Kidney capillary endothelial cell (primary cell): ENCODE measurements at places on chromosomes 5 and 9.

- DNase-seq, result no peak
Observed at GRCh38 chr9:99387431-99387830, 165.3 kb downstream of the SEC61B start.

GRCh38 chr5:84430863-84431663, 46.4 kb upstream of the EDIL3 start:
- no peak for DNase-seq

GRCh38 chr9:135303280-135303647, 176.3 kb upstream of the PPP1R26 start:
- DNase-seq, result no peak

DNA sequence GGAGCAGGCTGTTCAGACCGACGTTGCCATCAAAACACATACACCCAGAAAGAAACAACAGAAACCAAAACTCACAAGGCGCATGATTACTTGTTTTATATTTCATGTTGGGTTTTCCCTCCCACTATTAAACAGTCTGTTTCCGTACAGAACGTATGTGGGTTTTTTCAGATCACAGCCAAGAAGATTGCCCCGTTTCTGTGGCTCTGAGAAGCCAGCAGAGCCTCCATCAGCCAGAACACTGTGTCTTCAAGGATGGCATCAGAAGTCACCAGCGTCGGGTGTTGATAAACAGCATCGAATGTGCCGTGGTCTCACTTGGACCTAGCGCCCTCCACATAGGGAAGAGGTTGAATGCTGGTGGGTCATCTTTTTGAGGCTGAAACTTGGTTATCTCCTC, 42.8 kb downstream of the FAM78A start:
- DNase-seq, result no peak

- DNase-seq, result peak; percentile 38
Observed at GRCh38 chr9:347667-348292, 133.1 kb downstream of the DOCK8 start.

- no peak for DNase-seq
Observed at GRCh38 chr5:132456987-132457361, 33.6 kb downstream of the IRF1 start.

DNA sequence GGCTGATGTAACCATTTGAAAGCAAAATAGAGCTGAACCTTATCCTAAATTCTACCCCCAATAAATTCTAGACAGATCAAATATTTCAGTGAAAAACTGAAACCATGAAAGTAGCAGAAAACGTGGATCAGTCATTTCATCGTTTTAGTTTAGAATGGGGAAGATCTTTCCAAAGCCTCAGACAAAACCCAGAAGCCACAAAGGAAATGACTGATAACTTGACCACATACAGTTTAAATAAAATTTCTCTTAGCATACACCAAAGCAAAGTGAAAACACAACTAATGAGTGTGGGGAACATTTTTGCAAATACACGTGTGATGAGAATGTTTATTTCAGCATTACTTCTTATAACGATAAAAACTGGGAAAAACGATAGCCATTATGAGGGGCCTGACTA, 284.8 kb downstream of the ADGRV1 start:
- no peak for DNase-seq

DNA sequence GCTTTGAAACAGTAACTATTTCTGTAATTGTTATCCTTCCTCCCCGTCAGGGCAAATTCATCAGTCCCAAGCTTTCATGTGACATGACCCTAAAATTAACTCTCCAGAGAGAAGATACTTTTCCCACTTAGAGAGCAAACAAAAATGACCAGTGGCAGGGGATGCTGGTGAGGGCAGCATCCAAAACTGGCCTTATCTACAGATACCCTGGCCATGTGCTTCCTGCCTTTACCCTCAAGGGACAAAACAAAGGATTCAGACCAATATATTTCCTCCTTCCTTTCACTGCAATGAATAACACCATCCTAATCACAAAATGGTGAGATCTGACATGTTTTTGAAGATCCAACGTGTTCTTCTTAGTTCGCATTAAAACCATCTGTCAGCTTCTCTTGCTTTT, 267.2 kb downstream of the MAN2A1 start:
- DNase-seq, result no peak

GRCh38 chr9:20012232-20012631, 223.4 kb upstream of the SLC24A2 start:
- DNase-seq, result no peak

DNA sequence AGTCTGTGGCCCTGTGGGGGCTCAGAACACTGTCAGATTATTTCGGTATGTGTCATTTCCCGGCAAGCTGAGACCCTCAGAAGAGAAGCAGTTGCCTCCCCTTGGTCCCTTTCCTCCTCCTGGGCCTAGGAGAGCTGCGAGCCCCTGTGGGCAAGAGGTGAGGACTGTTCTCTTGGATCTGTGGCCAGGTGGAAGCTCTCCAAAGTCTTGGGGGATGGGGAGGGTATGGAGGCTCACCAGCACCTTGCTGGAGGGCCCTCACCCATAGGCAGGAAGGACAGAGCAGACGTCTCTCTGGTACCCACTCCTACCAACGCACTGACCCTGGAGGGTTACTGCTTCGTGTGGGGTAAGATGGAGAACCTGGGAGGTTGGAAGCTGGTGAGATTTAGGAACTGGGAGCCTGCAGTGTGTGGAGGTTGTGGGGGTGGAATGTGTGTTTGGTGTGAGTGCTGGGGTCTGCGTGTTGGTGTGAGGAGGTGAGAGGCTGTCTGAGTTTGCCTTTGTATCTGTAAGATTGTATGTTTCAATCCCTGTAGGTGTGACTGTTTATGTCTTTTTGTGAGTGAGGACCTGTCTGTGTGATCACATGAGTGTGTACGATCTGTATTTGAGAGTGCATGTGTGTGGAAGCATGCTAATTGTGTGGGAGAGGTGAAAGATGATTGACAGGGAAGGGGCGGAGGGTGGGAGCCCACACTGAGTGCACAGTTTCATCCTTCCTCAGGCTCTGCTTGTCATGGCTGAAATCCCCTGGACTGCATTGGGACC, 52.4 kb upstream of the PSD2 start:
- no peak for DNase-seq

GRCh38 chr5:117662361-117662760, 1087.7 kb upstream of the SEMA6A start:
- DNase-seq, result no peak

DNA sequence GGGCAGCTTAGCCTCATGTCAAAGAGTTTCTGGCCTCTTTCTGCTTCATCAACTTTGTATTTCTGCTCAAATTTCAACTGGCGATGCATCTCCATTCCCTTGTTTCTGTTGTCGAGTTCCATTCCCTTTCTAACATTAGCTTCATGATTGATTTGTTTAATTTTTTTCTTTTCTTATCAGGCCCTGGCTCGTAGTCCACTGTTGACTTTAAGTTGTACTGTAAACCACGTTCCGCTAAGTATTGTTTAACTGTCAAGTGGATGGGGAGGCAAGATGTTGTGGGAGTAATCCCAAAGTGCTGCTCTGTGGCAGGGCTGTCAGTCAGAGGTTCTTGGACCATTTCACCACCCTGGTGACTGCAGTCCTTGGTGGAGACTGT, 309.1 kb downstream of the PSAT1 start:
- DNase-seq, result no peak
